ENCODE measurements at places on chromosomes 7 and 10.

DNA sequence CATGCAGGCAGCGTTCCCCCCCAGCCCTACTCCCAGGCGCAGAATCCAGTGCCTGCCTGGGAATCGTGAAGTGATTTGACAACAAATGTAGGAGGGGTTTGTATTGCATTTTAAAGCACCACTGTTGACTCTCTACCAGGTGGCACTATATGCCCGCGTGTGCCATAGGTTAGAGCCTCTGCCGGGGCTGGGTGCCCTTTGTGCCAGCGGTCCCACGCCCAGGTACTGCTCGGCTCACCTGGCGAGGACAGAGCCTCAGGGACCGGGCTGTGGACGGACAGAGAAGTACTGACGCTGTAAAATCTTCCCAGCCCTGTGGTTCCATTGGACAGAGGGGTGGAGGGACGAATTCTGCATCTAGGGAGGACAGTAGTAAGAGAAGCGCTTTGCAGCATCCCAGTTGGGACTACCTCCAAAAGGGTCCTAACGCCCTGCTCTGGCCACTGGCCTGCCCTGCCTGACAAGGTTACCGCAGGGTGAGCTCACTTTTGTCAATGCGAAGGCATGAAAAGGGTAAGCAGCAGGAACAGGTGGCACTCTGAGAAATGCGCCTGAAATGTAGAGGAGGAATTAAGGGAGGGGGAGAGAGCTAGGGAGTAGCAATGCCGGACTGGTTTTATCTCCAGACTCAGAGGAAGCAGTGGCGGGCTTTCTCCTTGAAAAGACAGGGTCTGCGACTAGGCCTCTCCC, 788 bp upstream of the CACNA2D1 start:
- DNase-seq = no peak

DNA sequence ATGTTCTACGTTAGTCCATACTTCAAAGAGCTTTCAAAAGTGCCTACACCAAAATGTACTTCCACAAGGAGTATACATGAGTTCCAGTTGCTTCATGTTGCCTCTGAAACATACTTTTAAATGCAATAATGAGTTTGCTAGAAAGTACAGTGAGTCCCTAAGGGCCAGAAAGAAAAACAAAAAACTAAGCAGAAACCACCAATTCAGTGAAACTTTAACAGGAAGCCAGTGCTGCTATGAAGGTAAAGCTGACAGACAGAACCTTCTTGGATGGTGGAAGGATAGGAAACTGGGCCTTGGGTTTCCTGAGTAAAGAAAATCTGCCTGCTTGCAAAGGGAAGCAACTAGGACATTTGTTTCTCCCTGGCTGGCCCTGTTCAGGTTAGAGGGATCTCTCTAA, 104.2 kb downstream of the CTTNBP2 start:
- DNase-seq = no peak

- no peak for DNase-seq
Measured at GRCh38 chr10:10160821-10161312, 856.8 kb upstream of the CELF2 start.

- DNase-seq = no peak
Measured at GRCh38 chr7:31852462-31852861, 165.4 kb downstream of the PPP1R17 start.

DNA sequence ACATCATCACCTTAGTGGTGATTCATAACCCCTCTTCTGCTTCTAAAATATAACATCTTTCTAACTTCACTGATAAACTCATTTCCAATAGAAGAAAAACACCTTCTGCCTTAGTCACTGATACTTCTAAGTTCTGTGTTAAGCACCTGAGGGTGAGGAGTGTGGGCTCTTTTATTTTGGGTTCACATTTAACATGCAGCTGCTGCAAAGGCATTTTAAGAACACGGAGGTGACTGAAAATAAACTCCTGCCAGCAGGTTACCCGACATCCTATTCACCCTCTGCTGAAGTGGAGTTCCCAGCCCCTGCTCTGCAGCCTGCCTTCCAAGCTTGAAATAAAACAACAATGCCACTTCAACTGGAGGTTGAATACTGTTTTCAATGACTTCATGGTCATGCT, 202.9 kb upstream of the PLXNA4 start:
- DNase-seq = no peak

DNA sequence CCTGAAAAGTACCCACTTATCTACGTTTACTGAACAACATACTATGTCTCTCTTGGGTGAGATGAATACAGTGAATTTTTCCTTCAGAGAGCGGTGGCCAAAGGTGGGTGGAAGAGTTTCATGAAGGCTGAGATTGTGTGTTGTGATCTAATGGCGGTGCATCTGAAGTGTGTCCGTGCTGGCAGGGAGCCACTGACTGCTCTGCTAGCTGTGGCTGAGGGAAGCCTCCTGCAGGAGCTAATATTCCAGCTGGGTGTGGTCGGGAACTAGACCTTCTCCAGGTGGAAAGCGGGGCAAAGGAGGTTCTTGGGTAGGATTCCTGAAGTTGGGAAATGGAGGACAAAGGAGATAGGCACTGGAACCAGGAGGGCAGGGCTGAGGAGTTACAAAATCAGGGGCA, 69.2 kb upstream of the GRB10 start:
- DNase-seq = no peak

DNA sequence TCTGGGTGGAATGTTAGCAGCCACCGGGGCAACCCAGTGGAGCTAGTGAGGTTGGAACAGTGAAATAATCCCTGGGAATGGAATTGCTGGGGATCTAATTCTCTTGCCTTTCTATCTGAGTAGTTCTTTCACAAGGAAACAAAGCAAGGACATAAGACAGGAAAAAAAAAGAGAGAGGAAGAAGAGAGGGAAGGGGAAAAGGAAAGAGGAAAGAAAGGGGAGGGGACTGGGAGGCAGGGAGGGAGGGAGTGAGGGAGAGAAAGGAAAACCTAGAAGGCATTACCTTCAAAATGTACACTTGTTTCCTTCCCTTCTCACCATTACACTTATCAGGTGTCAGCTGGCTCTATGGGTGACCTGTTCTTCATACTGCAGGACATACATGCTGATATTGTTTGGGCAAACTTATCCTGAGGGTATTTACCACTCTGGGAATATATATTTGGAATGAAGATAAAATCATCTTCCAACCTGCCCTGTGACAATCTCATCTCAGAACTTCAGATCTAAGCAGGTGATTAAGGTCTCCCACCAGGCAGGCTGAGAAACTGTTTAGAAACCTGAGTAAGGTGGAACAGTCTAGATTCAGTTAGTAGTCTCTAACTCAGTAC, 50.0 kb upstream of the KCNIP2 start:
- no peak for DNase-seq

DNA sequence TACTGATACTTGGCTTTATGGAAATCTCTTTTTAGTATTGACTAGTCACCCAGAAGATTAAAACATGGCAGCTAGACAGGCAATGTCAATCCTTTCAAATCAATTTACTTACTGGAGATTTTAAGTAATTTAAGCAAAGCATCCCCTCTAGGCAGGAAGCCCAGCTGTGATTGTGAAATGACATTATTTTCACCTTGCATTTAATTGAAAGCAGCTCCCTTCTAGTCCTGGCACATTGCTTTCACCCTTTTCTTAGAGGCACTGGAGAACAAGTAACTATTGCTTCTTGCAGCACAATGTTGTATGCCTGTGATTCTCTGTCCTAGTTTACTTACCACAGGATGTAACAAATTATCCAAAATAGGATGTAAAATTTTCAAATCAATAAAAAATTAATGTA, 13.3 kb downstream of the ST7 start:
- no peak for DNase-seq

GRCh38 chr10:71342573-71343391, 23.7 kb downstream of the SLC29A3 start:
- DNase-seq = no peak

GRCh38 chr7:49926720-49927119, 153.3 kb downstream of the VWC2 start:
- no peak for DNase-seq

- DNase-seq = no peak
Measured at GRCh38 chr10:95419399-95419798, 128.6 kb upstream of the PDLIM1 start.

DNA sequence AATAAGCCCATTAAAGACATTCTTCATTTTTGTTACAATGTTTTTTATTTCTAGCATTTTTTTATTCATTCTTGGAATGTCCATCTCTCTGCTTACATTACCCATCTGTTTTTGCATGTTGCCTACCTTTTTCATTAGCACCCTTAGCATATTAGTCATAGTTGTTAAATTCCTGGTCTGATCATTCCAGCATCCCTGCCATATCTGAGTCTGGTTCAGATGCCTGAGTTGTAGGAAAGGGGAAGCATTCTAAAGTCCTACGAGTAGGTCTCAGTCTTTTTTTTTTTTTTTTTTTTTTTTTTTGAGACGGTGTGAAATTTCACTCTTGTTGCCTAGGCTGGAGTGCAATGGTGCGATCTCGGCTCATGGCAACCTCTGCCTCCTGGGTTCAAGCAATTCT, 19.7 kb upstream of the NRF1 start:
- no peak for DNase-seq

GRCh38 chr7:26624839-26625238, 239.6 kb downstream of the SKAP2 start:
- DNase-seq = no peak

DNA sequence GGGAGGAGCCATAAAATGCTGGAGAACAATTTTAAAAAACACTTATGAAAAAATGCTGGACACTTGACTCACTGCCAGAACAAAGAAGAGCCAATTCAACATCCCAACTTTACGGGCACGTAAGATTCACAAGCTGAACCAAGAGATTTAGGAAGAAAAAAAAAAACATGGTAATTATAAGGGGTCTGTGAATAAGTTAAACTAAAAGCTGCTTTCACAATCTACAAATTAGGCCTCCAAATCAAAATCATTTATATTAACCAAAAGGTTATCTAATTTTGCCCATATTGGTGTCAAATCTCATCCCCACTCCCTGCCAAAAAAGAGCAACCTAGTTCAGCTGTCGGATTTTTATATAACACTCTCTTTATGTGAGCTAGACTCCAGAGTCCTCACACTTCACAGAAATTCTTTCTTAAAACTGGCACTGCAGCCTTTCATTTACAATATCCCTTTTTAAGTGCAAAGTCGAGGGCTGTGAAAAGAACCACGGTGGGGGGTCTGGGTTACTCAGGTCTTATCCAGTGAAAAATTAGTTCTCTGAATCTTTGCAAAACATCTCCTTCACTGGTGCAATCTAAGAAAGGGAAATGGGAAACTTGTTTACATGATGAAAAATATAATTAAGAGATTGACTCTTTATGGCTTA, 30.4 kb upstream of the DGKI start:
- no peak for DNase-seq

- DNase-seq = no peak
Measured at GRCh38 chr7:154259396-154259795, 207.2 kb downstream of the DPP6 start.

DNA sequence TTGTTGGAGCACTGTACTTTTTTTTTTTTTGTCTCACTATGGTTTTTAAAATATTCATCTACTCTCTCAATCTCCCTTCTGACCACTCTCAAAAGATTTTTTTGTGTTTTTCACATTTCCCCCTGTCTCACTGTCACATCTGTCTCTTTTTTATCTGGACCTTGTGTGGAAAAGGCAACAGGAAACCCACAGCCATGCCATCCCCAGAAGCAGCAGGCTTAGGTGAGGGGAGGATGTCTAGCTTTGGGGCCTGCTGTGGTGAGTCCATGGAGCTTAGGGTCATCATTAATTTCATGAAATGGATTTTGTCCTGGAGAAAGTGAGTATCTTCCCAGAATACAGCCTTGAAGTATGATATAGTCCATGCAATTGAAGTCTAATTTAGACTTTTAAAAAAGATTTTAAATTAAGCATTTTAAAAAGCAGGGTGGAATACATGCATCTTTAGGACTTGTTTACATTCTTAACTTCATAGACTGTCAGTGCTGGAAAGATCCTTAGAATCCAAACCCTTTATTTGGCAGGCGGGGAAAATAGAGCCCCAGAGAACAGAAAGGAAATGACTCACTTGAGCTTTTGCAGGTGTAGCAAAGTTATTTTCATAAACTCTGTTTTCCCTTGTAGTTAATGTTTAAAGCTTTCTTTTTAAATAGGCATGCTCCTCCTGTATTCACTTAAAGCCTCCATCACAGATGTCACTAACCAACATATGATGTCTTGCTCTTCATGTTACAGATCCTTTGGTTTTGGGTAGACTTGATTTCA, 25.1 kb downstream of the MINDY4 start:
- DNase-seq = no peak

DNA sequence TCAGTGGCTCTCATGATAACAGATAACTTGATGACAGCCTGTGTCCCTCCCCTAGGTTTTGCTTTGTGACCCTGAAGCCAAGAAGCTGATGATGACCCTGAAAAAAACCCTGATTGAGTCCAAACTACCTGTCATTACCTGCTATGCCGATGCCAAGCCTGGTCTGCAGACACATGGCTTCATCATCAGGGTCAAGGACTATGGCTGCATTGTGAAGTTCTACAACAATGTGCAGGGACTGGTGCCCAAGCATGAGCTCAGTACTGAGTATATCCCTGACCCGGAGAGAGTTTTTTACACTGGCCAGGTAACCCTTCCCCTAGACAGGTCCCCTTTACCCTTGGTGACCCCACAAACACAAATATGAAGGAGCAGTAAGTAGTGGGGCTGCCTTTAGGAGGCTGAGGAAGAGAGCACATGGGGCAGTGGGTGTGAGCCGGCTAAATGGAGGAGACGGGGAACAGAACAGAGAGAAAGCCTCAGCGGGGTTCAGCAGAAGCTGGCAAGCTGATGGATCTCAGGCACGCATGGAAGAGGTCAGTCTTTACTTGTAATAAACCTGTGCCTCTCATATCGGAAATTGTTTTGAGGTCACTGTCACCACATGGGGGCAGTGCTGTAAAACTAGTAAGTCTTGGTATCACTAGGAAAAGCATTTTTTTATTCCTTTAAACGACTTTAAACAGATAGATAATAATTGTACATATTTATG, 20.2 kb downstream of the PDCD11 start:
- peak; percentile 26 for DNase-seq

DNA sequence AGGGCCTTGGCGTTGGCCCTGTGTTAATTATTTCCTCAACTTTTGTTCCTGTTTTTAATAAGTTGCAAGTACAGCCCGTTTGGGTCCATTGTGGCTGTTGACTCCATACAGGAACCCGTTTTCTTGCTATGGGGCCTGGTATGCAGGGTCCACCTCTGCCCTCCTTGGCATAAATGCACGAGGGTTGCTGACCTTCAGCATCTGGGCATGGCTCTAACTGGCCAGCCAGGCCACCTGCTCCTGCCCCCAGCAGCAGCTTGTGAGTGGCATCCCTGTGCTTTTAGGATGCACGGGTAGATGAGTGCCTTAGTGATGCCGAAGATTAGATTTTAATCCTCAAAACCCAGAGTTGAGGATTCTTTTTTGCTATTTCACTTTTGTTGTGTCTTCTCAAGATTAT, 123.2 kb downstream of the GLRX3 start:
- DNase-seq = no peak

- no peak for DNase-seq
Measured at GRCh38 chr7:28228396-28228795, 47.8 kb upstream of the JAZF1 start.
